ENCODE measurements at places on chromosomes 4 and X.

GRCh38 chrX:45889471-45889870, 655.8 kb downstream of the ZNF674 start:
- no peak for DNase-seq

DNA sequence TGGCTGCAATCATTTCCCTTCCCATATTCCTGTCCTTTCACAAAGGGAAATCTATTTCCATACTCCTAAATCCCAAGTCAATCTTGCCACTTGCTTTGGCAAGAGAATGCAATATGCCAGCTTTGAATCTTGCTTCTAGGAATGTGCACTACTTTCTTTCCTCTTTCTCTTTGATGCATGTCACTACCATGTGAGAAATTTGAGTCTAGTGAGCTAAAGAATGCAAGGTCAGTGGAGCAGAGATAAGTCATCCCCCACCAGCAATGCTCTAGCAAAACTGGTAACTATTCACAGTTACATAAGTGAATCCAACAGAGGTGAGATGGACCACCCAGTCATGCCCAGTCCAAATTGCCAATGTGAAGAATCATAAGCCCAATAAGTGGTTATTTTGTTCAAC, 910.4 kb downstream of the RAB28 start:
- DNase-seq = no peak

DNA sequence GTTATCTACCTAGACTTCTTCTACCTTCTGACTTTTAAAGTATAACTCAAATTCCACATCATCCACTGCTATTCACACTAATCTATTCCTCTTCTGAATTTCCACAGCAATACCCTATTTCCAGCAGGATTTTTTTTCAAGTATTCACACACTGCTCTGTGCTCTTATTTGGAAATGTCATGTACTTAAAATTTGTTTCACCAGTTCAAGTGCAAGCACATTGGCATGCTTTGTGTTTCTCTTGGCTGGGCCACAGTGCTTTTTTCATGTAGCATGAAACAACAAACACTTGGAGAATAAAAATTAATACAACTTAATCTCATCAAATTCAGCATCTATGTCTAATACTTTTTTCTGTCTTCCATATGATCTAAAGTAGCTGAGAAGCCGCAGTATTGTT, 161.8 kb upstream of the PCDH18 start:
- DNase-seq = no peak

GRCh38 chrX:50920132-50920531, 9.6 kb downstream of the BMP15 start:
- DNase-seq = no peak

GRCh38 chrX:10538831-10539230, 81.6 kb downstream of the MID1 start:
- no peak for DNase-seq

- DNase-seq = no peak
Observed at GRCh38 chrX:154450312-154450711, 6.4 kb downstream of the FAM50A start.

DNA sequence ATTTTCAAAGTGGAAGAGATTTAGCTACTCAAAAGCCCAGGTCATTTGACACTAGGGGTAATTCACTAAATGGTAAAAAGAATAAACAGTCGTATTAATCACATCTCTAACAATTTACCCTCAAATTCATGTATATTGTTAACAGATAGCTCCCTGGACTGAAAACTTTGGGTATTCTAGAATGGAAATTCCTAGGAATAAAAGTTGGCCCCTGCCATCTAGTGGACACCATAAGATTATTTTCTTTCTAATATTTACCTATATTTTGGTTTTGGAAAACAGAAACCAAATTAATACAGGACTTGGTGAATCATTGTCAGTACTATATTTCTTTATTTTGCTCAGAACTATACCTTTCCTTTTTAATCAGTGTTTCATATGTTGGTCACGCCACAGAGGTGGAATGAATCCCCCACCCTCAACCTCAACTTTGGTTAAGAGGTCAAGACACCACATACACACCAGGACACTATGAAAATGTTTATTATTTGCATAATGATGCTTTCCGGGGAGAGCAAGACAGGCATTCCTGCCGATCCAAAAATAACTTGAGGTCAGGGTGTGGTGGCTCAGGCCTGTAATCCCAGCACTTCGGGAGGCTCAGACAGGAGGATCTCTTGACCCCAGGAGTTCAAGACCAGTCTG, 96.2 kb upstream of the APOOL start:
- no peak for DNase-seq

All from stimulated activated CD4-positive, alpha-beta T cell treated with anti-CD3 and anti-CD28 coated beads, Interleukin-1b, Interleukin-23, amount 100 ng/mL, for 24 hours (primary cell).